T-helper 1 cell (primary cell): ENCODE measurements at places on chromosomes 4 and X.

DNA sequence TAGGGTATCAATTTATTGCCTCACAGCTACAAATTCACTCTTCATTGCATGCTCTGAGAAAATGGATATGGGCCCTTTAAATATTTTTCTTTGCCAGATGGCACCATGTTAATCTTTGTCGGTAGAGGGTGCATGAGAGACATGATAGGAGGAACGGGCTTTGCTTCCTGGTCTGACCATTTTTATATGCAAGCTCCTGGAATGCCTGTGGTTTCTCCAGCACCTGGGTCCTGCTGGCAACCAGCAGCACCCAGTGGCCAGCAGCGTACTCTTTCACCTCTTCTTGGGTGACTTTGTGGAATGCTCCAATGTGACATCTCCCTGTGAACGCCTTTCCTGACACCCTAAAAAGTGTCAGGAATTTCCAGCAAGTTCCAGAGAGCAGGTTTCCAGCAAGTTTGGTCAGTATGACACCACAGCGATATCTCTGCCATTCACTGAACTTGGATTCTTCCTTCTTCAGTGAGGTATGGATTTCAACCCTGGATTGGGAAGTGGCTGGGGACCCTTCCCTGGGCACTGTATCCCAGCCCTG lies 140.3 kb upstream of the PGRMC2 start:
- DNase-seq: no peak

DNA sequence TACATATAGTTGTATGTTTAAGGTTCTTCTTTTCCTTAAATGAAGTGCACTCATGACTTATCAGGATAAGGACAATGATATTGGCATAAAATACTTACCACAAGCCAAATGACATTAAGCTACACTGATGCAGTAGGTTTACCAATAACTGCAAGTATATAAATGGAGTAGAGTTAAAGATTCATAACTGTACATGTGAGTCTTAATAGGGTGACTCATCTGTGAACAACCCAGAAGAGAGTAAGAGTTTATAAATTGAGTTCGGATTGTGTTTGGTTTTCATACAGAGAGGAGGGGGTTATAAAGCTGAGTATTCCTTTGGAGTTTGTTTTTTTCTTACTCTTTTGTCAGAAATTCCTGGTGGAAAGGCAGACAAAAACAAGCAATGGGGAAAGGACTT lies 144.8 kb downstream of the TLL1 start:
- no peak for DNase-seq

DNA sequence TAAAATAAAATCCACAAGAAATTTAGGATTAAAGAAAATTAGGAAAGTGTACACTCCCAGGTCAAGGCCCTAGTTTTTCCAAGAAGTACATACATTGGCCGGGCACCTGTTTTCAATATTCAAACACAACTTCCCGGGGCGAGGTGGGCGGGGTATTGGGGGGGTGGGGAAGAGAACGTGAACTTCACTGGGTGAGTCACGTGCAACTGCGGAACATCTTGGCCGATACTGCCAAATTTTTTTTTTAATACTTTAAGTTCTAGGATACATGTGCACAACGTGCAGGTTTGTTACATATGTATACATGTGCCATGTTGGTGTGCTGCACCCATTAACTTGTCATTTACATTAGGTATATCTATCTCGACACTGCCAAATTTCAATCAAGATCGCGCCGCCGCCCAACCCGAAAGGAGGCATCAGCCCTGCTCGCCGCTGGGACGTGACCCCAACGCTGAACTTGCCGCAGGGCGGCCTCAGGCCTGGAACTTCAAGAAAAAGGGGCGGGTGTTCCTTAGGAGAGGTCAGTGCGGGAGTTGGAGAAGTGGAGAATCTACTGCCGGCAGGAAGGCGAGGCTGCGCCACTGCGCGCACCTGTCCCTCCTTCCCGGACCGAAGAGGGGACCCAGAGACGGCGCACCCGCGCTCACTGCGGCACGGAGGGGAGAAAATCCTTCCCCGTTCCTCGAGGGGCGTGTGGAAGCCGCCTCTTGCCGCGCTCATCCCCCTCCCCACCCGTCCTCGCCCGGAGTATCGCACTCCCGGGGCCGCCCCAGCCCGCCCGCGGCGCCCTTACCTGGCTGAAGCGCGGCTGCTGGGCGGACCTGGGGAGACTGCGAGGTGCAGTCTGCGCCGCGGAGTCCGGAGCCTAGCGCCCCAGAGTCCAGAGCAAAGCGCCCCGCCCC lies at the start of gene TEC:
TSS of gene TEC (minus strand) at position 883 of the 905 bp plus-strand sequence. CDS start 41,224 bp downstream, outside the sequence.
- peak; percentile 5 for DNase-seq

DNA sequence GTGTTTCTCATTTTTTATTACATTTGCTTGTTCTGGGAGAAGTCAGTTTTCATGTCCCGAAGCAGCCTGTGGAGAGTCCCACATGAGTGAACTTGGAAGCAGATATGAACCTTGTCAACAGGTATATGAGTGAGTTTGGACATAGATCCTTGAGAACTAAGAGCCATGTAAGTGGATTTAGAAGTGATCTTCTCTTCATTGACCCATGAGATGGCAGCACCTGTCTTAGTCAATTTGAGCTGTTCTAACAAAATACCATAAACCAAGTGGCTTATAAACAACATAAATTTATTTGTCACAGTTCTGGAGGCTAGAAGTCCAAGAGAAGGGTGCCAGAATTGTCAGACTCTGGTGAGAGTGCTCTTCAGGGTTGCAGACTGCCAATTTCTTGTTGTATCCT lies 1043.8 kb downstream of the ADGRL3 start:
- no peak for DNase-seq

- DNase-seq: no peak
These were observed 41.1 kb downstream of the NELFA start for GRCh38 chr4:1967512-1968149.

GRCh38 chr4:69601065-69601464 lies 38.4 kb downstream of the UGT2A2 start:
- no peak for DNase-seq

GRCh38 chrX:131783555-131784308 lies 239.4 kb upstream of the STK26 start:
- DNase-seq: no peak

- no peak for DNase-seq
These were observed 626.5 kb upstream of the GALNTL6 start for GRCh38 chr4:171186700-171187099.

DNA sequence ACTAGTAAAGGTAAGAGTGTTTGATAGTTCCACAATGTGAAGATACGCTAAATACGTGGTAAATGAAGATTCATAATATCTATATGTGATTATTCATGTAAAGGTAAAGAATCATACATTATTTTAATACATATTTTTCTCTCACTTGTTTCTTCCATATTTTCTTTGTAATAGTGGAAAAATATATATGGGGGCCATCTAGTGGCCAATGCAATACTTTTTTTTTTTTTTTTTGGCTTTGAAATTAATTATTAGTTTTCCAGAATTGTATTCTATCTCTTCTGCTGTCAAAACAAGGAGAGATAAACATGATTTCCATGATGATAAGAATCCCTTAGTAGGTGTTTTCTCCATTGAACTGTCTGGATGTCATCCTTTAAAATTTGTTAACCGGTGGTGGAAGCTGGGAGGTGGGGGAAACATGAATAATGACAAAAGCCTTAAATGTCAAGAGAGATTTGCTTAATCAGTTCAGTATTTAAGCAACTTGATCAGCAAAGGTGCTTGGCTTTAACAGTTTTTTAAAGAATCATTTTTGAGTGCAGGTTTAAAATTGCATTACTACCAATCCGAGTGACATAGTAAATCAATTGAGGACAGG lies 508.7 kb upstream of the HTR2C start:
- DNase-seq: no peak

GRCh38 chrX:18426004-18426320 lies 554 bp downstream of the CDKL5 start:
- no peak for DNase-seq

- DNase-seq: no peak
These were observed 17.0 kb downstream of the NELFA start for GRCh38 chr4:1991596-1992434.

DNA sequence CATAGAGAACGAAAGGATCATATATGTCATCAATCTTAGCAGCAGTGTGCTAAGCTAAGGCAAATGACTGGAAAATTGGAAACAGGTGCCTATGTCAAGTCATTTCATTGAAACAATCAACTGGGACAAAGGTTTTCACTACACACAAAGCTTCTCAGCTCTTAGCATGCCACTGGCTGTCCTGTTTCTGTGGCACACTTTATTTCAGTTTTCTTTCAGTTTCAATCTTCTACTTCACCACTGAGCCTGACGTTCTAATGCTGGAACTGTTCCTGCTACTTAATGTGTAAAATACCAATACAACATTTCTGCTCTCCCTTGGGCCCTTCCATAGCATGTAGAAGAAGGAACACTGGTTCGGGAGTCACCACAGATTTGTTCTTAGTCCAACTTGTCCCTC lies 378.3 kb upstream of the FMR1 start:
- DNase-seq: no peak

- no peak for DNase-seq
These were observed 255.5 kb upstream of the PITX2 start for GRCh38 chr4:110878413-110878812.

GRCh38 chr4:80614319-80614718 lies 278.8 kb downstream of the CFAP299 start:
- no peak for DNase-seq

GRCh38 chr4:28369499-28369898 lies 1508.9 kb downstream of the STIM2 start:
- DNase-seq: no peak

GRCh38 chr4:54055494-54055893 lies 8.9 kb downstream of the CHIC2 start:
- no peak for DNase-seq

- DNase-seq: no peak
These were observed 916.7 kb downstream of the TECRL start for GRCh38 chr4:63492515-63492914.

GRCh38 chrX:29641461-29641860 lies 573.9 kb upstream of the MAGEB2 start:
- no peak for DNase-seq

DNA sequence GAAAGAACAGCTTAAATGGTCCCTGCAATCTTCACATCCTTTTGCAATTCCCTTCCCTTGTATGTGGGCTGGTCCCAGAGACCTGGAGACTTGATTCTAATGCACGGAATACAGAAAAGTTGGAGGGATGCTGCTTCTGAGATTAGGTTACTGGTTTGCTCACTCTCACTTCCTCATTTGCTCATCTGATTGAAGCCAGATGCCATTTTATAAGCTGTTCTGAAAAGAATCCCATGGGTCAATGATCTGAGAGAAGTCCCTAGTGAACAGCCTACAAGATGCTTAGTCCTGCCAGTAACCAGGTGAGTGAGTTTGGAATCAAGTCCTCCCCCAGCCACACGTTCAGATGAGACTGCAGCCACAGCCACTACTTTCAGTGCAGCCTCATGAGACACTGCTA lies 35.9 kb downstream of the MAGEA1 start:
- no peak for DNase-seq

DNA sequence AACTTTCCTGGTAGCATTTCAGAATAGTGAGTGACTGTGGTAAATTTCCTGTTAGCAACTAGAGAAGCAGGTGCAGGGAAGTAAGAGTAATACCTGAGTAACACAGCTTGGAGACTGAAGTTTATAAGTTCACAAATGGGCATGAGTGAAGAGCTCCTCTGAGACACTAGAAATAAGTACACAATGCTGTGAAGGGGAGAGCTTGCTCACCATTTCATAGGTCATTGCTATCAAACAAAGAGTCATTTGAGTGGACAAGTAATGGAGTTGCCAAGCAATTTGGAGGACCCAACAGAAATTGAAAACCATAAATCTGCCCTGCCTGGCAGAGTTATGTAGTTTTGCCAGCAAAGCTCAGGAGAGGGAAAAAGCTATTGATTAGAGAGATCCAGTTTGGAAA lies 523.6 kb downstream of the TRAM1L1 start:
- no peak for DNase-seq

- no peak for DNase-seq
These were observed 20.4 kb upstream of the FHL1 start for GRCh38 chrX:136126872-136127406.

- no peak for DNase-seq
These were observed 5.0 kb downstream of the COX18 start for GRCh38 chr4:73064536-73064935.

DNA sequence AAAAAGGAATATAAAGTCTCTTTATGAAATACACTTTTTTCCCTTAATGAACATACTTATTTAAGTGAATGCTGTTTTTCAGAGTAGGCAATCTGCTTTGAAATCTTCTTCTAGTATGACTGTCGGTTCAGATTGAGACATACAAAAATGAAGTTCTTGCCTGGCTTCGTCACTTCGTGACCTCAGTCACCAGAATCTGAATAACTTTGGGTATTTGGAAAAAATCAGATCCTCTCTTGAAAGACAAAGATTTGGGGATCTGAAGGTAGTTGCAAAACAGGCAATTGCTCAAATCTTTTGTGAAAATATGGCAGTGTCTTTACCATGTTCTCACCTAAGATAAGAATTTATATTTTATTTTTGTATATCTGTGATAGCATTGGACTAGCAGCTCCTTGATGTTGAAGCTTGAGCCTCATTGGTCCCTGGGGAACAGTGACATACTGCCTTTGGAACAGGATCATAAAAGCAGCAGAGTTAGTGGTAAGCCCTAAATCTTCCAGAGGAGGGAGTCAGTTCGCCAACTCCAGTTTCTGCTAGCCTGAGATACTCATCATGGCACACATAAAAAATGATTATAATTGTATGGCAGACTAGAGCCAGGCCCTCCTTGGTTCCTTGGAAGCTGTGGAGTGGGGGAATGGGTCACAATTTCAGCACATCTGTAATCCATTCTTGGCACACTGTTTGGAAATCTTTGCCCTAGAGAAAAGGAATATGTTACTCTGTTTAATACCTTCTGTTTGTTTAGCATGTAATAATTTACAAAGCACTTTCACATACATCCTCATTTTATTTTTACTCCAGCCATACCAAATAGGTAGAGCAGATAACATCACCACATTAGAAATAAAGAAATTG lies 5.0 kb downstream of the ARFIP1 start:
- DNase-seq: no peak

- DNase-seq: no peak
These were observed 3.2 kb upstream of the PCDH19 start for GRCh38 chrX:100413229-100413628.

GRCh38 chr4:78569306-78569821 lies 17.8 kb downstream of the ANXA3 start:
- DNase-seq: no peak

- DNase-seq: no peak
These were observed 180.9 kb downstream of the DACH2 start for GRCh38 chrX:86329174-86329573.

DNA sequence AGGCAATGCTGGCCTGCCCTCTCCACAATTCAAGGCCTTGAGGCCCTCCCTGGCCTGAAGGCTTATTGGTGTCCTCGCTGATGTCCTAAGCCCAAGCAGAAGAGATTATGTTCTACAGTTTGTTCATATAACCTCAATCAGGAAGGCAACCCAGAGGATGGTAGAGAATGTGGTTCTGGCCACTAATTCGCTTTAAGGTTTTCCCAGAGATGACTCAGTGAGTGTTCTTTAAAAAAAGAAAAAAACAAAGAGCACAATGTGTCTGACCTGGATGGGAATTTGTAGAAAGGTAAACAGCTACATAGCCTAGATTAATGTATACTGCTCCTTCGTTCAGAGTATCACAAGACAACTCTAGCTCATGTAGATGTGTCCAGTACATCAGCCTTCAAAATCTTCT lies 66.0 kb downstream of the MANBA start:
- DNase-seq: no peak
